Brain microvascular endothelial cell (primary cell): ENCODE measurements at places on chromosomes 4 and X.

- no peak for DNase-seq
These were observed 1.6 kb downstream of the KDM6A start for GRCh38 chrX:44874420-44875184.

DNA sequence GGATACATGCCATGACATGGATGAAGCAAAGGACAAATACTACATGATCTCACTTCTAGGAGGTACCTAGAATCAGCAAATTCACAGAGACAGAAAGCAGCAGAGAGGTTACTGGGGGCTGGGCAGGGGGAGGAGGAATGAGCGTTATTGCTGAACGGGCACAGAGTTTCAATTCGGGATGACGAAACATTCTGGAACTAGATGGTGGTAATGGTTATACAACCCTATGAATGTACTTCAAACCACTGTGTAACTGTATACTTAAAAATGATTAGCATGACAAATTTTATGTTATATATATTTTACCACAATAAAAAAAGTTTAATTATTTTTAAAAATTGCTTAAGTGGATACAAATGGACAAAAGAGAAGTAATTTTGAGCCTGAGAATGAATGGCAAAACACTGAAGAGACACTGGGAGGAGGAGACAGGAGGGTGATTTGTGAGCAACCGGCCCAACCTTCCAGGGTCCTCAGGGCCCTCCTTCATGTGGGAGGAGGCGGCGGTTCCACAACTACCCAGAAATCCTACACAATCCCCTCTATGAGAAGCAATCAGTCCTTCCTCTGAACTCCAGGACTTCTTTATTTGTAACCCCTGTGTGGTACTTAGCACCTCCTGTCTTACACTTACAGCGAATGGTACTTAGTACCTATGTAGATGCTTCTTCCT is 14.1 kb downstream of the ACSL1 start:
- no peak for DNase-seq

DNA sequence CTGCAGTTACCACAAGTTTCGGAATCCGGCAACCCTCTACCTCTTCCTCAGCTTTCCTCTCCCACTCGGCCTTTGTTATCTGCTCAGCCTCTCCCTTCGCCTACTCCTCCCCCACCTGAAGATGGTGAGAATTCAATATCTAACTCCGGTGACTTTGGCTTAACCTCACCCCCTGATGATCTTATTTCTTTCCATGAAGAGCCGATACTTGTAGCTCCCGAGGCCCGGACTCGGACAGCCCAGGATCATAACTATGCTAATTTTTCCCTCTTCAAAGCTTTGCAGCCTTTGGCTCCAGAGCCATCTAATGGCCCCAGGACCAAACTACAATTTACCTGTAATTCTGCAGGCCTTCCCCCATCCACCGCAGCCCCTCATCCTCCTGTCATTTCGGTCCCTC is 32.0 kb upstream of the MGST2 start:
- DNase-seq = peak; percentile 27

- no peak for DNase-seq
These were observed 155.3 kb downstream of the FHIP1A start for GRCh38 chr4:151564321-151564720.

DNA sequence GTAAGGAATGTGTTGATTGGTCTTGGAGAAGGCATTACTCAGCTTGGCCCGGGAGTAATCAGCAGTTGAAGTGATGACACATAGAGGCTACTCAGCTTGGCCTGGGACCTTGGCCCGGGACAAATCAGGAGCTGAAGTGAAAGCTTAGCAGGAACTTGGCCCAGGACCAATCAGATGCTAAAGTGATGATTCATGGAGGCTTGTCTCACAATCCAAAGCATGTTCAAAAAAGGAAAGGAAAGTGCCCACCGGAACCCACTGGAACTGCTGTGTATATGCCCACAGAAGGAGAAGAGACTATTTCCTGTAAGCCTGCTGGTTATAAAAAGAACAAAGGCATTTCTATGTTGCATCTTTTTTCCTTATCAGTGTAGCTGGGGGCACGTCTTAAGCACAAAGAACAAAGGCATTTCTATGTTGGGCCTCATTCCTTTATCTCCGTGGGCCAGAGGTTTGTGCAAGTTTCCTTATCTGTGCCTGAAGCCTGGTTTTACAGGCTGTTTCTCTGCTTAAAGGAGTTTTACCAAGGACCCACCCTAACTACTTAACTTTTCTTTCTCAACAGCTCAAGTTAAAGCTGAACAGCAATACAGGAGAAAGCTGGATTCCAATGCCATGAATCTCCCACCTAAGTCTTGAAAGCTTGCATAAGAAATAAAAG is 1176.7 kb downstream of the NLGN4X start:
- peak; percentile 49 for DNase-seq

GRCh38 chr4:150087006-150087405 is 8.8 kb downstream of the DCLK2 start:
- DNase-seq = no peak

DNA sequence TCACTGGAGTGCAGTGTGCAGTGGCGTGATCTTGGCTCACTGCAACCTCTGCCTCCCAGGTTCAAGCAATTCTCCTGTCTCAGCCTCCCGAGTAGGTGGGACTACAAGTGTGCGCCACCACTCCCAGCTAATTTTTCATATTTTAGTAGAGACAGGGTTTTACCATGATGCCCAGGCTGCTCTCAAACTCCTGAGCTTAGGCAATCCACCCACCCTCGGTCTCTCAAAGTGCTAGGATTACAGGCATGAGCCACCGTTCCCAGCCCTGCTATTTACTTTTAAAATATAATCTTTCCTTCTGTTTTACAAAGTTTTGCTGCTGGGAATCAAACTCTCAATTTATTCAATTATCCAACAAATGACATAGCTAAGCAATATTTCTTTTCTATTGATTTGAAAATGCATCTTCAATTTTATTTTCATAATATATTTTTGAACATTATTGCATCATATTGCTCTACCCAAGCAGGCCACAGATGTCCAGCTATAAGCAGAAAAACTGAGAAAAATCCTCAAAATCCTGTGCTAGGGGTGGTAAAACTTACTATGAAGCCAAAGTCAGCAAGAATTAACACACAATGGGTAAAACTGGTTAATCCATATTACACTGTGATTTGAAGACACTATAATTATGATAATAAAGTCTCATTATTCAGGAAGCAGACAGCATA is 5.2 kb downstream of the TIFA start:
- DNase-seq = no peak

GRCh38 chr4:136392576-136392975 is 1139.7 kb downstream of the PCDH18 start:
- peak; percentile 61 for DNase-seq

DNA sequence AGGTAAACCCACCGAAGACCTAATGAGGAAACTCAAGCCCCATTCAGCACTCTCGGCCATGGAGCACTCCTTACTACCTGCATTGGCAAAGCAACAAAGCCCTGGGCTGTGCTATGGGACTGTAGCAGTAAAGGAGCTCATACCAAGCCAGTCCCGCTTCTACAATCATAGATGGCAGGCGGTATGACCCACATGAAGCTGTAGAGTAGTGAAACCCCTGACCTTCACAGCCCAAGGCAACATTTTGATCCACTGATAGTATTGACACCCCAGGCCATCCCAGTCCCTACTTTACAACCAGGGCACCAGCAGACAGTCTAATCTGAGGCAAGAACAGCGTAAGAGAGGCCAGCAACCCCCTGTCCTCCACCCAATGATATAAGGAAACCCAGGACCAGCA is 25.2 kb downstream of the CENPC start:
- no peak for DNase-seq

DNA sequence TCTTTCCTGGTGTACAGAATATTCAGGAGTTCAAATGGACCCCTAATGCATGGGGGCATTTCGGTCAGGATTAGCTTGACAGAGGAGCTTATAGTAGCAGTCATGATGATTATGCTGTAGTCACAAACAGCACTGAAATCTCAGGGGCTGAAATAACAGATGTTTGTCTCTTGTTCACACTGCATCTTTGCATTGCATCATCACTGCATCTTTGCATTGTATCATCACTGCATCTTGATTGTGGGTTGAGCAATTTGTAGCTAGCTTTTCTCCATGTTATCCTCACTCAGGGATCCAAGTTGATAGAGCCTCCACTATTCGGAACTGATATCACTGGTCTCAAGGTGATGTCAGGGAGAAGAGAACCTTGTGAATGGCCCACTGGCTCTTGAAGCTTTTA is 160.9 kb downstream of the GATB start:
- no peak for DNase-seq

GRCh38 chr4:56186808-56187523 is 200.3 kb downstream of the AASDH start:
- DNase-seq = no peak

- DNase-seq = no peak
These were observed 319.1 kb upstream of the EMCN start for GRCh38 chr4:100836929-100837328.

DNA sequence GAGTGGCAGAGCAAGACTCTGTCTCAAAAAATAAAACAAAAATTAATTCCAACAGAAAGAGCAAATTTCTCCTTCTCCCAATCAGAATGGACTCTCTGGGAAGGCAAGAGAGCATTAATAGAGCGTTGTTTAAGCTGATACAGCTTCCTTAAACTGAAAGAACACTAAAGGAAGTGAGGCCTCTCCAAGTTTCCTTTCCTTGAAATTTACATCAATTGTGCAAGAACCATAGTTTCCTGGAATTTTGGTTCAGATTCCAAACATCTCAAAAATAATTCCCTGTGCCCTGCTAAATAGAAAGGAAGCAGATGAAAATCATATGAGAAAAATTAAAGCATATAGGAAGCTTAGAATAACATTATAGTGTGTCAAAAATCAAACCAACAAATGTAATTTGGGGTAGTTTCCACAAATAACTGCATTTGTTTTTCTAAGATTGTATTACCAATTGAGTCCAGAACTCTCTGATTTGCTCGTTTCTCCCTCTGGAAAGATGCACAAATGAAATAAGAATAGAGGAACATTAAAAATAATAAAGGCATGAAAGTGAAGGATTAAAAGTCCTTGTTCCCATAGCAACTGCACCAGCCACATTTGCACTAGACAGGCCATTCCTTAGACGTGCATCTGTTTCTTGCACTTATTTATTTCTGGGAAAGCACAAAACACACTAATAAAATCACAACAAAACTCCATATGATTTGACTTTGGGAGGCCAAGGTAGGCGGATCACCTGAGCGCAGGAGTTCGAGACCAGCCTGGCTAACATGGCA is 3.7 kb upstream of the FAM241A start:
- no peak for DNase-seq

DNA sequence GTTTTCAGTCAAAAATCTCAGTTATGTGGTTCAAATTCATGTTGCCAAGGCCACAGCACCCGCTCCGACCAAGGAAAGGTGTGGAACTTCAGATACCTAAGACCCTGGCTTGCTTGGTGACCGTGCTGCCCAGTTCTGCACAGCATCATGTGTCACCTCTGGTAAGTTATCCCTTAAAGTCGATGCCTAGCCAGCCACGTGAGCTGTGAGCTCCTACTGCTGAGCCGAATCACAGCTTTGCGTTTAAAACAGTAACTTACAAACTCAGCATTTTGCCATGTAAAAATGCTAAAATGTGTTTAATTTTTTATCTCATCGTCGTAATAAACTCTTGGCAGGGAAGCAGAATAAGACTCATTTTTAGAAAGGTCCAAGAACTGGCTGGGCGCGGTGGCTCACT is 5.3 kb downstream of the TMEM271 start:
- DNase-seq = no peak

GRCh38 chr4:11636551-11636950 is 207.9 kb upstream of the HS3ST1 start:
- DNase-seq = no peak

- DNase-seq = no peak
These were observed 261.1 kb upstream of the PLCXD1 start for GRCh38 chrX:19912-20571.

- peak; percentile 25 for DNase-seq
These were observed 333.3 kb upstream of the DDX53 start for GRCh38 chrX:22666441-22666840.

GRCh38 chr4:123255971-123256370 is 140.6 kb upstream of the SPRY1 start:
- DNase-seq = no peak

DNA sequence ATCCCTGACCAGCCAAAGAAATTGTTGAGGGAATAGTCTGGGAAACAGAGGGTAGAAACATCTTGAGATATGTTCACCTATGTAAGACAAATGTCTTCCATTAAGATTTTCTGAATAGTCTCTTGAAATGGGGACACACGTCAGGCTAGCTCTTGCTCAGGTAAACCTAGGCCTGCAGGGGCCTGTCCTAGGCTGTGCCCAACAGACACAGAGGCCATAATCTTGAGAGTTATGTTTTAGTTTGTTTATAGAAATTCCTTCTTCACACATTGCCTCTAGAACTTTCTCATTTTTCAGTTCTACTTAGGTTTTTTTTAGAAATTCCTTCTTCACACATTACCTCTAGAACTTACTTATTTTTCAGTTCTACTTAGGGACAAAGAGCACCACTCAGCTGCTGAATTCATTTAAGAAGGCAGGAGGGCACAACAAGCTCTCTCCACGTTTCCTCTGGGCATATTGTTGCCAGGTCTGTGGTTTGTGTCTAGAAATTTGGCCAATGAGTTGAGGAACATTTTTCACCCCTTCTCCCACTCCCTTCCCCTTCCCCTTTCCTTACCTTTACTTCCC is 94.9 kb downstream of the ARHGAP24 start:
- no peak for DNase-seq

DNA sequence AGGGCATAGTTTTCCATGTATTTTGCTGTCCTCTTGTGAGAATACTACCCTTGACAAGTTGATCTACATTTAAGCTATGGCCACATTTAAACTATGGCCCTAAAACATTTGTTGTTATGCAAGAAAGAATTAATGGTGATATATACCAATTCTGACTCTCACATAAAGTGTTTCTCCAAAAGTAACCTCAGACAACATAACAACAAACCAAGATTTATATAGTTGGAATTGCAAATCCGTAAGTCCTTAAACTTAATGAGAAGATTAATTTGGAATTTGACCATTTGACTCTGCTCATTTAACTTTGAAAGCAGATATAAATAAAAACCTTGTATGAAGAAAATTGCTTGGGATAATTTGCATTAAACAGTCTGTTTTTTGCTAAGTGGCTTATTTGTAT is 38.9 kb downstream of the RUFY3 start:
- DNase-seq = no peak

DNA sequence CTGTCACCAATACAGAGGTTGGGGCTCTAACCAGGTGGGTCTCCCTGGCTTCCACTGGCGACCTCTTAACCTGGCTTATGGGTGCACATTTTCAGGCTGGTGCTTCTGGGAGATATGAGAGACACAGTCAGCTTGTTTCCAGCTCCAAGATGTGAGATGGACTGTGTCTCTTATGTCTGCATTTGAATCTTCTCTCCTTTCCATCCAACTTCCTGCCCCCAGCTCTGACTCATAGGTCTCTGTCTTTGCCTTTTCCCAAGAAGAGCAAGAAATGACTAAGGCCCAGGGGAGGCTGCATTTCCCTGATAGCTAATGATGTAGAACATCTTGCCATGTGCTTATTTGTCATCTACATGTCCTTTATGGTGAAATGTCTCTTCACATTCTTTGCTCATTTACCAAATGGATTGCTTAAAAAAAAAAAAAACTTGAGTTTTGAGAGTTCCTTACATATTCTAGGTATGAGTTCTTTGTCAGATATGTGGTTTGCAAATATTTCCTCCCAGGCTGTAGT is 3.2 kb upstream of the UXT start:
- DNase-seq = peak; percentile 90
